ENCODE measurements at places on chromosomes 13 and 19.

DNA sequence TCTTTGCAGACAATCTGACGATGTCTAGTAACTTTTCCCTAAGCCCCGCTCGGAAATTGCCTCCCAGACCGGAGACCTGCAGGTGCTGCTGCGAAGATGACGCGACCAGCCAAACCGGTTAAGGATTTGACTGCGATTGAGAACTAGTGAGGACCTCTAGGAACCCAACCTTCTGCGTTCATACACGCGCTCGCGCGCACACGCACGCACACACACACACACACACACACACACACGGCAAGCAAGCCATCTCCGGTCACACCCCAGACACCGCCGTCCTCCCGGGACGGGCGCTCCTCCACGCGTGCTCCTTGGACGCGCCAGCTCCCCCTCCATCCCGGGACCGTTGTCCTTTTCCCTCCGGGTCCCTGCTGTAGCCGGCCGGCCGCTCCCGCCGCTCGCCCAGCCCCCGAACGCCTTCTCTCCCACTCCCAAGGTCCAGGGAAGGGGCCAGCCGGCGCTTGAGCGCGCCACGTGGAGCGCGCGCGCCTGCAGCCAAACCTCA, 1.2 kb downstream of the TBC1D4 start:
- peaks cover 15% of the 10 kb centered on the region for H3K4me1 ChIP-seq
- DNase-seq, result peak; percentile 20
- H3K4me3 ChIP-seq, result peak overlapping the region; percentile 86

DNA sequence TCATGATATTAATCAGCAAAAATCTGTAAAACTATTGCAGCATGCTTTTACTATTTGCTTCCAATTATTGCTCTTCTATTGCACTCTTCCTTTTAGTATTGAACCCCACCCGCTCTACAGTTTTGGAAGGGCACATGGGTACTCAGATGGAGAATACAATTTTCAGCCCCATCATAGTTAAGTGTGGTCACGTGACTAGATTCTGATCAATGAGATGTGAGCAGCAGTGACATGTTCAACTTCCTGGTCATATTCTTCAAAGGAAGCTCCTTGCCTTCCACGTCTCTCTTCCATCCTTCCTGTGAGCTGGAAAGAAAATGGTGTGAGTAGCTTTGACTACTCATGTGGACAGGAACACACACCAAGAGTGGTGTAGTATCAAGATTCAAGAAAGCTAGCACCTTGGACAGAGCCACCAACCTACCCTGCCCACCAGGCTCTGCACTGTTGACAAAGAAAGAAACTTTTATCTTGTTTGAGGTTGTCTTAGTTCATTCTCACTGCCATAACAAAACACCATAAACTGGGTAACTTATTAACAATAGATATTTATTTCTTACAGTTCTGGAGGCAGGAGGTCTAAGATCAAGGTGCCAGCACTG, 3.8 kb upstream of the FGF14 start:
- no peaks in the 10 kb centered on the region for H3K36me3 ChIP-seq
- H3K4me3 ChIP-seq, result no peak overlapping the region
- peaks cover 19% of the 10 kb centered on the region for H3K4me1 ChIP-seq
- DNase-seq, result no peak

DNA sequence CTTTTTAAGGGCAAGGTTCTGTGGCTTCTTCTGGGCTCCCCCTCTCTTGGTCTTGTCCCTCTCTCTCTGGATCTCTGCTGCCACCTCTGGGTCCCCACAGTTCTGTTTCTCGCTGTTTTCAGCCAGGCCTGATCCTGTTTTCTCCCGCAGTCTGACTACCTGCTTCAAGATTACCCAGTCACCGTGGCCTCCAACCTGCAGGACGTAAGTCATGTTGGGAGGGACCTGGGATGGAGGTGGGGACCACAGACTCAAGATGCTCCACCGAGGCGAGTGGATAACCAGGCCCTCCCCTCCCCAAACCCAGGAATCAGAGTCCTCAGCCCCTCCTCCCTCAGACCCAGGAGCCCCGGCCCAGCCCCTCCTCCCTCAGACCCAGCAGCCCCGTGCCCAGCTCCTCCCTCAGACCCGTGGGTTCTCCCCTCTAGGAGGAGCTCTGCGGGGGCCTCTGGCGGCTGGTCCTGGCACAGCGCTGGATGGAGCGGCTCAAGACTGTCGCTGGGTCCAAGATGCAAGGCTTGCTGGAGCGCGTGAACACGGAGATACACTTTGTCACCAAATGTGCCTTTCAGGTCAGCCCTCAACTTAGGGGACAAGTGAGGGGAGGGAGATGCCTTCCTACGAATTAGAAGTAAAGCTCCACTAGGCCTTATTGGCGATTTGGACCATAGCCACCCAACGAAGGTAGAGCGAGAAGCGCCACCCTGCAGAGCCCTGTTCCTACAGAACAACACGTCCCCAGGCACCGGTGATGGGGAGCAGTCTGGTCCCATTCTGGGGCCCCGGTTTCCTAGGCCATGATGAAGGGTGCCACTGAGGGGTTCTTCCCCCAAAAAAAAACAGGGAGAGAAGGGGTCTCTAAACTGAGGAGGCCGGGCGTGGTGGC, 2.2 kb downstream of the FLT3LG start:
- no peaks in the 10 kb centered on the region for H3K27me3 ChIP-seq
- H3K4me3 ChIP-seq, result peak overlapping the region; percentile 92
- H3K4me1 ChIP-seq, result peaks cover 26% of the 10 kb centered on the region
- H3K36me3 ChIP-seq, result peaks cover 23% of the 10 kb centered on the region
- peak; percentile 68 for DNase-seq

- no peaks in the 10 kb centered on the region for H3K36me3 ChIP-seq
- DNase-seq, result no peak
- no peak within 1 kb of the TSS for H3K4me3 ChIP-seq
- no peaks in the 10 kb centered on the region for H3K4me1 ChIP-seq
These were observed at the start of gene C19orf81 for GRCh38 chr19:50649433-50650391. C19orf81 (plus strand) TSS chr19:50649445; CDS start chr19:50649445, 0 bp downstream.

GRCh38 chr19:34351382-34351826, 13.6 kb upstream of the GPI start:
- H3K27me3 ChIP-seq, result no peaks in the 10 kb centered on the region
- H3K27ac ChIP-seq, result peak overlapping the region; percentile 81
- H3K36me3 ChIP-seq, result peaks cover 4% of the 10 kb centered on the region
- DNase-seq, result no peak
- H3K4me1 ChIP-seq, result peaks cover 16% of the 10 kb centered on the region

- no peak overlapping the region for H3K27ac ChIP-seq
- no peak overlapping the region for H3K4me3 ChIP-seq
- peaks cover 12% of the 10 kb centered on the region for H3K4me1 ChIP-seq
- H3K27me3 ChIP-seq, result peaks cover 26% of the 10 kb centered on the region
- DNase-seq, result peak; percentile 55
These were observed 21.7 kb downstream of the CEACAM21 start for GRCh38 chr19:41597600-41598041.

DNA sequence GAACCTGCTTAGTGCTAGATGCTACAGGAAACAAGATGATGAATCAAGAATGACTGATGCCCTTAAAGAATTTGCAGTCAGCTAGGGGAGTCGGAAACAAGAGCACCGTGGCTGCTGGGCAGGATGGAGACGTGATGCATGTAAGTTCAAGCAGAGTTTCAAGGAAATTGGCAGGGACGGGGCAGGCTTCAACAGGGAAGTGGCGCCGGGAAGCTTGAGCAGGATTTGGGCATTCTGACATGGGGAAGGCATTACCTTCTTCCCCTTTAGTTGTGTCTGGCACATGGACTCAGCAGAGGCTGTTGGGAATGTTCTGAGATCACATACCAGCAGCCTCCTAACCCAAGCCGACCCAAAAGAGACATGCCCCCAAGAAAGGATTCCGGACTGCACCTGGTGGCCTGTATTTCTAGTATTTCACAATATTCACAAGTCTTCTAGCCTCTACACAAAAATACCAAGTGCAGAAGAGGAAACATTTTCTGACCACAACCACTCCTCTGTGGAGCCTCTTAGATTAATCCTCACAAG, 138.2 kb downstream of the CRYL1 start:
- peaks cover 12% of the 10 kb centered on the region for H3K4me1 ChIP-seq
- peaks cover 2% of the 10 kb centered on the region for H3K27me3 ChIP-seq
- no peaks in the 10 kb centered on the region for H3K36me3 ChIP-seq

GRCh38 chr13:103730407-103730806, 664.2 kb upstream of the SLC10A2 start:
- no peak overlapping the region for H3K4me3 ChIP-seq
- H3K36me3 ChIP-seq, result no peaks in the 10 kb centered on the region
- H3K27me3 ChIP-seq, result no peaks in the 10 kb centered on the region
- DNase-seq, result no peak

DNA sequence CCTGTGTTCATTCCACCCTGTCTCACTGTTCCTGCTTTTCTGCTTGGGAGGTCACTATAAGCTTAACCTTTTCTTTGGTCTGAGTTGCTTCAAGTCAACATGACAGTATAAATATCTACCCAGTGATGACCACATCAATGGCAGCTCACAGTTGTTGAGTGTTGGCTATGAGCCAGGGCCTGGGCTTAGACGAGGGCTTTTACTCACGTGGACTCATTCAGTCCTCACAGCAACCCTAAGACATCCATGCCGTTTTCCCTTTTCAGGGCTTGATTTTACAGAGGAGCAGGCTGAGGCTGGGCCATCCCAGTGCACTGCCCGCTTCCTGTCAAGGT, 10.2 kb upstream of the CCDC97 start:
- no peak for DNase-seq
- no peak overlapping the region for H3K4me3 ChIP-seq
- peaks cover 92% of the 10 kb centered on the region for H3K36me3 ChIP-seq
- peak overlapping the region; percentile 33 for H3K27ac ChIP-seq

GRCh38 chr19:47074621-47075020, 26.2 kb upstream of the TMEM160 start:
- H3K4me1 ChIP-seq, result no peaks in the 10 kb centered on the region
- no peaks in the 10 kb centered on the region for H3K27me3 ChIP-seq
- no peak for DNase-seq
- H3K4me3 ChIP-seq, result no peak overlapping the region
- H3K36me3 ChIP-seq, result peaks cover 65% of the 10 kb centered on the region

- peak overlapping the region; percentile 93 for H3K27ac ChIP-seq
- peaks cover 14% of the 10 kb centered on the region for H3K36me3 ChIP-seq
- peaks cover 39% of the 10 kb centered on the region for H3K4me1 ChIP-seq
- H3K27me3 ChIP-seq, result no peaks in the 10 kb centered on the region
- no peak for DNase-seq
These were observed 5.6 kb upstream of the TM9SF2 start for GRCh38 chr13:99495466-99496183.

GRCh38 chr19:11463391-11463790, 17.5 kb downstream of the ELAVL3 start:
- no peaks in the 10 kb centered on the region for H3K36me3 ChIP-seq
- DNase-seq, result no peak
- no peak overlapping the region for H3K4me3 ChIP-seq

DNA sequence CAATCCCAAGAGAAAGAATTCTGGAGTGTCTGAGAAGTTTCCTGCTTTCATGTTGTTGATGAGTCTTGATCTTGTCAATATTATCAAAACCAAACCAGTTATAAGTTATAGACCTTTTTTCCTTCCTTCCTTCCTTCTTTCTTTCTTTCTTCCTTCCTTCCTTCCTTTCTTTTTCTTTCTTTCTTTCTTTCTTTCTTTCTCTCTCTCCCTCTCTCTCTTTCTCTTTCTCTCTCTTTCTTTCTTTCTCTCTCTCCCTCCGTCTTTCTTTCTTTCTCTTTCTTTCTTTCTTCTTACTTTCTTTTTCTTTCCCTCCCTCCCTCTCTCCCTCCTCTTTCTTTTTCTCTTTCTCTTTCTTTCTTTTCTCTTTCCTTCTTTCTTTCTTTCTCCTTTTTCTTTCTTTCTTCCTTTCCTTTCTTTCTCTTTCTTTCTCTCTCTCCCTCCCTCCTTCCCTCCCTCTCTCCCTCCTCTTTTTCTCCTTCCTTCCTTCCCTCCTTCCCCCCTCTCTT, at the start of gene OR7G3:
OR7G3 (minus strand) TSS at position 51 of the 506 bp plus-strand sequence; CDS start at position 51, 0 bp downstream.
- no peak within 1 kb of the TSS for H3K4me3 ChIP-seq
- H3K27ac ChIP-seq, result no peak within 1 kb of the TSS
- no peak for DNase-seq
- peaks cover 2% of the 10 kb centered on the region for H3K4me1 ChIP-seq
- H3K36me3 ChIP-seq, result no peaks in the 10 kb centered on the region

GRCh38 chr13:40522282-40522681, 144.2 kb downstream of the FOXO1 start:
- no peak overlapping the region for H3K4me3 ChIP-seq
- H3K4me1 ChIP-seq, result peaks cover 39% of the 10 kb centered on the region
- H3K27ac ChIP-seq, result no peak overlapping the region
- H3K36me3 ChIP-seq, result no peaks in the 10 kb centered on the region
- no peaks in the 10 kb centered on the region for H3K27me3 ChIP-seq
- DNase-seq, result no peak

DNA sequence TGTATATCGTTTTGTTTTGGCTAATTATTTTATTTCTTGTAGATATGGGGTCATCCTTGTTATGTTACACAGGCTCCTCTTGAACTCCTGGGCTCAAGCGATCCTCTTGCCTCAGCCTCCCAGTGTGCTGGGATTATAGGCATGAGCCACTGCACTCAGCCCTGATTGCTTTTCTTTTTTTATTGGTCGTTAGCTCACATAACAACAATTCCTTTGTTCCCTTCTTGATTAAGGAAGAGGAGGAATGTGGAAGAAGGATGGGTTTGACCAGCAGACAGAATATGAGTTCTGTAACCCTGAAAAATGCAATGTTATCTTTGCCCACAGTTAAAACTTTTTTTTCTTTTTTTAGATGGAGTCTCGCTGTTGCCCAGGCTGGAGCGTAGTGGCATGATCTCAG, 11.4 kb downstream of the BRME1 start:
- no peak for DNase-seq
- H3K4me3 ChIP-seq, result no peak overlapping the region
- H3K27ac ChIP-seq, result no peak overlapping the region
- peaks cover 3% of the 10 kb centered on the region for H3K36me3 ChIP-seq
- no peaks in the 10 kb centered on the region for H3K4me1 ChIP-seq

- H3K4me1 ChIP-seq, result no peaks in the 10 kb centered on the region
- H3K4me3 ChIP-seq, result no peak overlapping the region
- no peak for DNase-seq
- no peaks in the 10 kb centered on the region for H3K27me3 ChIP-seq
- H3K27ac ChIP-seq, result no peak overlapping the region
- H3K36me3 ChIP-seq, result no peaks in the 10 kb centered on the region
These were observed 156.0 kb downstream of the KCTD12 start for GRCh38 chr13:76730220-76730619.

- DNase-seq, result no peak
- no peaks in the 10 kb centered on the region for H3K36me3 ChIP-seq
- H3K4me3 ChIP-seq, result no peak overlapping the region
- H3K27ac ChIP-seq, result no peak overlapping the region
- H3K4me1 ChIP-seq, result no peaks in the 10 kb centered on the region
- no peaks in the 10 kb centered on the region for H3K27me3 ChIP-seq
These were observed 122.8 kb upstream of the SOX1 start for GRCh38 chr13:111944171-111944583.

- no peaks in the 10 kb centered on the region for H3K4me1 ChIP-seq
- no peaks in the 10 kb centered on the region for H3K27me3 ChIP-seq
- DNase-seq, result no peak
- H3K27ac ChIP-seq, result no peak overlapping the region
- H3K36me3 ChIP-seq, result no peaks in the 10 kb centered on the region
- H3K4me3 ChIP-seq, result no peak overlapping the region
These were observed 384.6 kb downstream of the FGF14 start for GRCh38 chr13:102017248-102017647.

Data from activated T-helper 2 cell treated with anti-CD3 and anti-CD28 coated beads, Interferon-gamma antibody, Interleukin-2, Interleukin-4, amounts not matched to agents 10 μg/mL and 5 μg/mL and 100 μg/mL, durations not matched to agents 14 hours and 24 hours and 36 hours (primary cell).